ENCODE measurements at places on chromosomes 2 and 18.

GRCh38 chr2:232521959-232522622 lies 1.9 kb downstream of the PRSS56 start:
- peak; percentile 46 for DNase-seq

GRCh38 chr2:171550613-171551012 lies 28.3 kb downstream of the CYBRD1 start:
- no peak for DNase-seq

GRCh38 chr2:113278073-113278741 lies 514 bp downstream of the PAX8 start:
- no peak for DNase-seq

DNA sequence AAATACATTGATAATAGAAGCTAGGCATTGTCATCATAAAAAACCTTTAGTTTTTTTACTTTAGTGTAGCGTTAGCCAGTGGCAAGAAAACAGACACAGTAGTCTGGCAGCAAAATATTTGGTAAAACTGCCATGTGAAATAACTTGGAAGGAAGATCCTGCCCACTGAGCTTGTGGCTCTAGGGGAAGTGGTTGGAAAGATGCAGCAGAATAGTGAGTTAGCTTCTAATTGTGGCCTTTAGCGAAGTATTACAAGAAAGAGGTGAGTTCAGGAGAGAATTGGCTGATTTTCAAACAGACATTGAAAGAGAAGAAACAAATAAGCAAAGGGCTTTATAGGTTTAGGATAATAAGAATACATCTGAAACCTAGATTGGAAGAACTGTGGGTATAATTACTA lies 1887.8 kb upstream of the CELF4 start:
- DNase-seq = no peak

DNA sequence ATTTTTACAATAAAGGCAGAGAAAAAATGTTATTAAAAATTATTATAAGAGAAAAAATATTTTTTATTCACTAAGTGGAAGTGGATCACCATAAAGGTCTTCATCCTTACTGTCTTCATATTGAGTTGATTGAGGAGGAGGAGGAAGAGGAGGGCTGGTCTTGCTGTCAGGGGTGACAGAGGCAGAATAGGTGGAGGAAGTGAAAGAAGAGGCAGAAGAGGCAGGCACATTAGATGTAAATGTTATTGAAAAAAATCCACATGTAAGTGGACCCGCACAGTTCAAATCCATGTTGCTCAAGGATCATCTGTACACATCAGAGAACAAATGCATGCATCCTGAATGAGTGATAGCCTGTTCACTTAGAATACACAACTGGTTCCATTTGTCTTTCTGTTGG lies 6.4 kb upstream of the SPATS2L start:
- no peak for DNase-seq

DNA sequence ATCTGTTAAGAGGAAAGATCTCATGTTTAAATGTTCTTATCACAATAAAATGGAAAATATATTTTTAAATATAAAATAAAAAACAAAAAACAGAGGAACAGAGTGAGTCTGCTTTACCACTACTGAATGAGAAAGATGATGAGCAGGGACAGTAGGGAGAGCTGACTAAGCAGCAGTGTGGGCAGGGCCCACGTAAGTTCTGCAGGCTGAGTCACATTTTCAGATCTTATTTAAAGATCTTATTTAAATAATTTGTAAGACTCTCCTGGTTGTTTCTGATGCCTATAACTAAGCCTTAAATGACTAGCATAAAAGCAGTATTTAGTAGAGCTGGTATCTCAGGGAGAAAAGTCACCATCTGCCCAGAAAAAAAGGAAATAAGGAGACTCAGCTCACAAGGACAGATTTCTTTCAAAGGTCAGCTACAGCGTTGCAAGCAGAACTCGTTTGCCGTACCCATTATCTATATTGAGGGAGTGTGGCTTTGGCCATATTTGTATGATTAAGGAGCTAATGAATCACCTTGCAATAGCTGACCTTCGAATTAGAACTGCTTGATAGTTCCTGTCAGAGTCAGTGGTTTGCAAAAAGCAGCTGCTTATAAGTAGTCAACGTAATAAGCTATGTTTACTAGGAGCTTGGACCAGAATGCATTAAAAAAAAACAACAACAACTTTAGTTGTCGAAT lies 322.1 kb upstream of the CHAC2 start:
- DNase-seq = peak; percentile 6

- no peak for DNase-seq
Measured at GRCh38 chr2:55883357-55883756, 40.2 kb downstream of the EFEMP1 start.

DNA sequence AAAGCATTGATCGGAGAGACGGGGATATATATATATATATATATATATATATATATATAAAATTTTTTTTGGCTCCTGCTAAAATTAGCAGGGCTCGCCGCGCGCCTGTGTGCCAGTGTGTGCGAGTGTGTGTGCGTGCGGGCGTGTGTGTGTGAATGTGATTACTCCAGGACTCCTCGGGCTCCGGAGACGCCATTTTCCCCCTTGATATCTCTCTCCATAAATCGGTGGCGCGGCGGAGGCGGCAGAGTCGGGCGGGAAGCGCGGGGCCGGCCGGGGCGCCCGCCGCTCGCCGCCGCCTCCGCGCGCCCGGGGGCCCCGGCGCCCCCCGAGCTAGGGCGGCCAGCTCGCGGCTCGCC lies 795 bp upstream of the SETBP1 start:
- DNase-seq = no peak

- no peak for DNase-seq
Measured at GRCh38 chr2:175399326-175399725, 217.8 kb upstream of the ATP5MC3 start.

- no peak for DNase-seq
Measured at GRCh38 chr2:29443627-29444026, 328.4 kb downstream of the CLIP4 start.

DNA sequence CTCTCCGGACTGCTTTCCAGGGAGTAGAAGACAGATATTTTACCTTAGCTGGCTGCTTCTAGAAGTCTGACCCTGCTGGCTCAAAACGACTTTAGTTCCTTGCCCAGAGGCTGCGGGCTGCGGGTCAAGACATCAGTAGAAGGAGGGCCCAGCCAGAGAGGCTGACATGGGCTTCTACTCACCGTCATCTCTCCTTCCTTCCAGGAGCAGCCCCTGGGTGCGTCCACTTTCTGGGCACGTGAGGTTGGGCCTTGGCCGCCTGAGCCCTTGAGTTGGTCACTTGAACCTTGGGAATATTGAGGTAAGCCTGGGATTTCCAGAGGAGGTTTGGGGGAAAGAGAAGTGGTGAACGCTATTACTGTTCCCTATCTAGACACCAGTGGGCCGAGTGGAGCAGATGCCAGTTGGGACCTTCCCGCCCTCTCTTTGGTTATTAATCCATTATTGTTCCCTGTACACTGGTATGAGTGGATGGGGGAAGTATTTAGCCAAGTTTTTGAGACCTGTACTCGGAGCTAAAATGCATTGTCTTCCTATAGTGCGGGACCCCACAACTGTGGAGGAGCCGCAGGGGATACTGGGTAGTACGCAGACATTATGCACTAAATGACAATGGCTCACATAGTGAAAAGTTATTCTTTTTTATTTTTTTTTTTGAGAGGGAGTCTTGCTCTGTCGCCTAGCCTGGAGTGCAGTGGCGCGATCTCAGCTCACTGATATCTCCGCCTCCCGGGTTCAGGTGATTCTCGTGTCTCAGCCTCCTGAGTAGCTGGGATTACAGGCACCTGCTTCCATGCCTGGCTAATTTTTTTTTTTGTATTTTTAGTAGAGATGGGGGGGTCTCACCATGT lies 26.3 kb upstream of the CASP8 start:
- no peak for DNase-seq

DNA sequence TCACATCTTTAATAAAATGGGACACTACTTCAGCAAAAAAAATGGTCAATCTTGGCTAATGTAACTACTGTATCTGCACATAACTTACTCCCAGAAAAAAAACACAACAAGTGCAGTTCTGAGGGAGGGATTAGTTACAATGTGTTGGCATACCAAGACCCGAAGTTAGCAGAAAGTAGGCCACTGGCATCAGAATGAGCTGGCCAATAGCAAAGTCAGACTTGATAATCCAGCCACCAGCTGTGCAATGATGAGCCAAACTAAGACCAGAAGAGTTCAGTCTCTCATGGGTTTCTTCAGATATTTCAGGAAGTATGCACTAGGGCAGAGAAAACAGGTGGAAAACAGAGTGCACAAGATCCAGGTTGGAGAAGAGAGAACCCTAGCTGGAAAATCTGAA lies 65.3 kb downstream of the OLA1 start:
- no peak for DNase-seq

DNA sequence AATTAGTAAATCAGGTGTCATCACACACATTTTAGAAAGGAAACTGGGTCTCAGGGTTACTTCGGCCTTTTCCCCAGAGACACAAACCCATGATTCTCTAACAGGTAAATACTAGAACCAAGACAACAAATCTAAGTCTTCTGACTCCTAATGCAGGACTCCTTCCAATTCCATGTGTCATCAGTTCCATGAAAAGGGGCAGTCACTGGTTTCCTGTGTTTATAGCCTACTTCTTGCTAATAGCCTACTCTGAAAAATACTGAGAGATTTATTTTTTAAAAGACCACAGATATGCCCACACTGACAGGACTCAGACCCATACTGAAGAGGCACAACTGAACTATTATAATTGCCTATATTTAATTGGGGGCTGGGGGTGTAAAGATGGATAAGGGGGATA lies 33.0 kb downstream of the RAB1A start:
- no peak for DNase-seq

DNA sequence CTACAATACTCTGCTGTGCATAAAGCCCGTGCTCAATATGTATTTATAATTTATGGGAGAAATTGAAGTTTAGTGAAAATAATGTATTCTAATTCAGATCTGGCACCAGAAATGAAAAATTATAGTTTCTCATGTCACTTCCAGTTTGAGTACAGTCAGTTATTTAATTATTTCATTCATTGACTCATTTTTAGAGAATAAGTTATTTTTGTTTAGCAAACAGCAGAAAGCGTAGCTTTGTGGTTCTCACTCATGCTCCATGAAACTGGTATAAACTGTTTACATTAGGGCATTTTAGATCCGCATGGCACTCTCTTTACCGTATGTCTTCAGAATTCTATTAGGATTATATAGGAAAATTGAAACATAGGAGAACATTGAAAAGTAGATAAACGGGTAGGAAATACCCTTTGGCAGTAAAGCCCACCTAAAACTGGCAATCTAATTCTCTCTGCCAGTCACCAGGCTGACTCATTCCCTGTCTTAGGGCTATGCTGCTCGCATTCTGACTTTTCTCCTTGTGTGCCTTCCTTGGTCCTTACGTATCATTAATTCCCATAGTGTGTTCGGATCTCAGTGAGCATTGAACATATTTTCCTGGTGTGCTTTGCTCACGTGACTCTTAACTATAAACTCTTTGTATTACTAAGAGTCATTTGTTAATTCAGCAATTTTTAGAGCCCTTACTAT lies 106.0 kb downstream of the ZNF236 start:
- no peak for DNase-seq

GRCh38 chr2:160228141-160228917 lies 28.3 kb upstream of the ITGB6 start:
- DNase-seq = no peak

GRCh38 chr2:96608469-96609455 lies 29.4 kb downstream of the KANSL3 start:
- no peak for DNase-seq

DNA sequence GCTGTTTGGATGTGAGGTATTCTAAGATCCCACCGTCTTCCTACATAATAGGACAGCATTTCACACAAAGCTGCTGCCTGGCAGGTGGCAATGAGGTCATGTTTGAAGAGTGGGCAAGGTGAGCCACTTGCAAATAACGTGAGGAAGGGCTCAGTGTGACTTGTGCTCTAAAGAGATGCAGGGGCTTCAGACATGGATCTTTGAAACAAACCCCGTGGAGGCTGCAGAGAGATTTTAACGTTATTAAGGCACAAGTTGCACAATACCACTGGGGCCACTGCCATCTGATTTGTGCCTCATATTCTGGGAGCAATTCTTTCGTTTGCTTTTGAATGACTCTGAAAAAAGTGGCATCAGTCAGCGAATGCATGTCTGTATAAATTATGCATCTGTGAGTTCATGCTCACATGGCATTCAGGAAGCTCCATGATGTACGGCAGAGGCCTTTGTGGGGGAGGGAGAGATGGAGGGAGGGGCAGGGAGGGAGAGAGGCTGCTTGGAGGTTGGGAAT lies 362.0 kb downstream of the SOX11 start:
- no peak for DNase-seq

GRCh38 chr2:60984720-60985119 lies 32.8 kb upstream of the PEX13 start:
- DNase-seq = no peak

GRCh38 chr18:62107881-62108280 lies 79.0 kb downstream of the PIGN start:
- no peak for DNase-seq

- no peak for DNase-seq
Measured at GRCh38 chr2:195092341-195092740, 564.7 kb upstream of the SLC39A10 start.

DNA sequence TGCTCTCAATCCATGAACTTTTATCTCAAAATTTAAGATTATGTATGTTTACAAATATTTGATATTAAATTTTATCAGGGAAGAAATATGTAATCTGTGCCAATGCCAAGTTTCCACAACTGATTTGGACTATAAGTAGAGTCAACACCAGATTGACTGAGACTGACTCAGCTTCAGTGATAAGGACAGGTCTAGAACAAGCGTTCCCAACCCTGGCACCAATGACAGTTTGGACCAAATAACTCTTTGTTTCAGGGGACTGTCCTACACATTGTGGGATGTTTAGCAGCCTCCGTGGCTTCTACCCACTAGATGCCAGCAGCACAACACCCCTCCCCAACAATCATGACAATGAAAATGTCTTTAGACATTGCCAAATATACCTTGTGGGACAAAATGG lies 165.3 kb downstream of the THADA start:
- DNase-seq = no peak

- DNase-seq = no peak
Measured at GRCh38 chr2:189300916-189301315, 121.4 kb upstream of the COL5A2 start.

- no peak for DNase-seq
Measured at GRCh38 chr2:38659115-38659514, 6.8 kb upstream of the GALM start.

DNA sequence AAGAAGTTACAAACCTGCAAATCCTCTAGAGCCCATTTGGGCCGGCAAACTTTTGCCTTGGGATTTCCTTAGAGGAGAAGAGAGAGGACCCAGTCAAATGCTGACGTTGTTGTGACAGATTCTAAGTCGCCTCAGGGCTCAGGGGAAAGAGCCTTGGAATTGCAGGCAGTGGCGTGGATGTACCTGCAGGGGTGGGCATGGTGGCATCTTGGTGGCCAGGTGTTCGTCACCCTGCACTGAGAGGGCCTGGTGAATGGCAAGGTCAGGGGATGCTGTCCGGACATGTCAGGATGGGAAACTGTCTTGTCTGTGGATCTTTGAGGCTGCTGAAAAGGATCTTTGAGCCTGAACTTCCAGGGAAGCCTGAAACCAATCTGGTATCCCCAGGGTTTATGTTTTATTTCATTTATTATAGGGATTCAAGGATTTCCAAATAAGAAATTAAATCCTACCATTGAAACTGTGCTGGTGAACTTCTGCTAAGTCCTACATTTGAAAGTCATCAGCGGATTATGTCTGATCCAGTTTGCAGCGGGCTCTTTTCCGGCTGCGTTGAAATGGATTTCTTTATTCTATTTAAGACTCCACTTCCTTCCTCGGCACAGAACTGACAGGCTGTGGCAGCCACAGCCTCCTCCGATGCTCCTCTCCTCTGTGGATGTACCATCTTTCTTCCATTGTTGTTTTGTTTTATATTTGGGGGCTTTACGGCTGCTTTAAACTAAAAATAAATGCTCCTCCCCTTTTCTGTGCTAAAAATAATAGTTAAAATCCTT lies 207.6 kb downstream of the AGAP1 start:
- DNase-seq = no peak
